ENCODE measurements at places on chromosomes 12 and 14.

DNA sequence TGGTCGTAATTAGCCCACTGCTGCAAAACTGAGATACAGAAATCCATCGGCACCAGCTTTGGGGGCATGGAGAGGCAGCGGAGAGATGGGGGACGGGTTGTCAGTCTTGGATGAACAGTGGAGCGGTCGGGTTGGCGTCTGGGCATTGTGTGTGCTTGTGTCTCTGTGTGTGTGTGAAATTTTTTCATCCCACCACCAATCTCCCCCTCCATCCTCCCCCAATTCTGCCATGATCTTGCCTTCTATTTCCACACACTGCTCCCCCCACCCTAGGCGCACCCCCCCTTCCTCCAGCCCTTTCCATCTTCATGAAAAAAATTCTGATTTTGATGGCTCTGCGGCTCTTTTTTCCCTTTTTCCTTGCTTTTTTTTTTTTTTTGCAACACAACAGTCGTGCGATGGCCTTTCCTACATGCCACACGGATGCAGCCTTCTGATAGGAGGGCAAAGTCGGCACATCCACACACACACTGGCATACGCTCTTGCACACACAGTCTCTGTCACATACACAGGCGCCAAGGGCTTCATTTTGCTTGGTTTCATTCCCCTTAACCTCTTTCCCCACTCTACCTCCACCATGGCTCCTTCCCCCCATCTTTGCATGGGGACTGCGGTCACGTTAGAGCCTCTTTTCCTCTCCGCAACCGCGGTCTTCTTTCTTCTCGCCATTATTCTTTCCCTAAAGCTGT is 3.3 kb downstream of the NRXN3 start:
- no peak for DNase-seq

DNA sequence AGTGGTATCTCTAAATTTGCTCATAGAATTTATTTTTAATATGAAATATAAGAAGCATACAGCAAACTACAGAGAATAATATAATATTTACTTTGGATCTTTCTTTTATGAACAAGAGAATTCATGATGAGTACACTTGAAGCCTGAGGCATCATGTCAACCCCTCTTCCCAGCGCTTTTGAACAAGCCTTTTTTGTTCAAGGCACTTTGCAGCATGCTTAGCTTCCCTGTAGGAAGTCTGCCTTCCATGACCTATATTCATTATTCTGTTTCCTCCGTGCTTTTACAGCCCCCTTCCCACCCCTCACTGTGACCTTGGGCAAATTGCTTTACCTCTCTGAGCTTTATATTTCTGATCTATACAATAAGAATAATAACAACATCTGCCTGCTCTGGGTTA is 41.6 kb downstream of the SCN8A start:
- no peak for DNase-seq

DNA sequence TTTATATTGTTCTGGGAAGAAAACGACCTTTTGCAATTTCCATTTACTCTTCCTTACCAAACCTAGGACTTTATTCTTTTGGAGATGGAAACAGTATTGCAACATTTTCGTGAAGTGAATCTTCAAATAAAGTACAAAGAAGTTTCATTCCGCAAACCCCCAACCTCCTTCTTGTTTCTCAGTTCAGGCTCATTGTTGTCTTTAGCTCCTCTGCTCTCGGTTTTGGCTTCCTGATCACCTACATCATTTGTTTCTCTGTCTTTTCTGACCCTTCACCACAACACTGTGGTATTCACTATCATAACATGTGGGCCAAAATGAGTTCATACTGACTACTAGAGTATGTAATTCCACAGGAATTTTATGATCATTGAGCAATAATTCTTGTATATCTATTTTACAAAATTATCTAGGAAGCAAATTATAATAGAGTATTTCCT is 266.8 kb downstream of the ADAMTS20 start:
- DNase-seq = no peak

DNA sequence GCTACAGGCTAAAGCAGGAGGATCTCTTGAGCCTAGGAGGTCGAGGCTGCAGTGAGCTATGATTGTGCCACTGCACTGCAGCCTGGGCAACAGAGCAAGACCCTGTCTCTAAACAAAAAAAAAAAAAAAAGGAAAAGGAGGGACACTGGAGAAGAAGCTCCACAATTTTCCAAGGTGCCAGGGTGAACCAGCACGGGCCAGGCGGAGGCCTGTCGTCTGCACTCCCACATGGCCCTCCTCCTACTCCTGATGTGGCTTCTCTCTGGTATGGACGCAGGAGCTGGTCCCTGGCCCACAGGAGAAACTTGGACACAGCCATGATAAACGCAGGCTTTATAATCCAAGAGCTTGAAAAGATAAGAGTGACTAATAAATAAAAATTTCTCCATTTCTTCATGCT is 341.2 kb downstream of the CACNA1C start:
- no peak for DNase-seq

GRCh38 chr14:93938751-93939303 is 11.7 kb downstream of the FAM181A start:
- no peak for DNase-seq

GRCh38 chr14:63006531-63006930 is 38.7 kb downstream of the KCNH5 start:
- DNase-seq = no peak

- DNase-seq = no peak
Observed at GRCh38 chr12:94644141-94644979, 6.0 kb downstream of the TMCC3 start.

- no peak for DNase-seq
Observed at GRCh38 chr12:104303538-104304151, at the start of gene EID3. Gene EID3 (plus strand): TSS chr12:104303739. CDS start chr12:104303935, 196 bp downstream.

DNA sequence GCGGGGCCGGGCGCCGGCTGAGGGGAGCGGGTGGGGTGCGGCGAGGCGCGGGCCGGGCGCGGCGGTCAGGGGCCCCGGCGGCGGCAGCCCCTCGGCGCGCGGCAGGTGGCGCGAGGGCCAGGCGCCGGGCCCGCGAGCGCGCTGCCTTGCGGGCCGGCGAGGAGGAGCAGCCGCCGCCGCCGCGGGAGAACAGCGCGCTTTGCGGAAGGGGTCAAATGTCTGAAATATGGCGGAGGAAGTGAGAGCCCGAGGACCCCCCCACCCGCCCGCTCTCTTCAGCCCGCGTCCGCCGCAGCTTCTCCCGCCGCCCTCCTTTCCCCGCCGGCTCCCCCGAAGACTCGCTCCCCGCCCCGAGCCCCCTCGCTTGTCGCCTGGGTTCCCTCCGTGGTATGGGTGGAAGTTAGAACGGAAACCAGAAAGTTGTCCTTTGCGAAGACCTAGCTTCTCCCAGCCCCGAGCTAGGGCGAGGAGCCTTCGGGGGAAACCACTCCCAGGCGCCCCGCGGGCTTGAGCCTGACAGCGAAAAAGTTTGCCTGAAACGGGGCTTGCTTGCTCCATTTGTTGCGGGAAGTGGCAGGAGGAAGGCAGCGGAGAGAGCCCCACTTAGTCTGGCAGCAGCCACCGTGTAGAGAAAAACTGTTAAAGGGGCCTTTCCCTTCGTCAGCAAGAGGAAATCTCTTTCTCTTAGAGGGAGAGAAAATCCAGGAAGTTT is 551 bp downstream of the RAP1B start:
- DNase-seq = no peak

DNA sequence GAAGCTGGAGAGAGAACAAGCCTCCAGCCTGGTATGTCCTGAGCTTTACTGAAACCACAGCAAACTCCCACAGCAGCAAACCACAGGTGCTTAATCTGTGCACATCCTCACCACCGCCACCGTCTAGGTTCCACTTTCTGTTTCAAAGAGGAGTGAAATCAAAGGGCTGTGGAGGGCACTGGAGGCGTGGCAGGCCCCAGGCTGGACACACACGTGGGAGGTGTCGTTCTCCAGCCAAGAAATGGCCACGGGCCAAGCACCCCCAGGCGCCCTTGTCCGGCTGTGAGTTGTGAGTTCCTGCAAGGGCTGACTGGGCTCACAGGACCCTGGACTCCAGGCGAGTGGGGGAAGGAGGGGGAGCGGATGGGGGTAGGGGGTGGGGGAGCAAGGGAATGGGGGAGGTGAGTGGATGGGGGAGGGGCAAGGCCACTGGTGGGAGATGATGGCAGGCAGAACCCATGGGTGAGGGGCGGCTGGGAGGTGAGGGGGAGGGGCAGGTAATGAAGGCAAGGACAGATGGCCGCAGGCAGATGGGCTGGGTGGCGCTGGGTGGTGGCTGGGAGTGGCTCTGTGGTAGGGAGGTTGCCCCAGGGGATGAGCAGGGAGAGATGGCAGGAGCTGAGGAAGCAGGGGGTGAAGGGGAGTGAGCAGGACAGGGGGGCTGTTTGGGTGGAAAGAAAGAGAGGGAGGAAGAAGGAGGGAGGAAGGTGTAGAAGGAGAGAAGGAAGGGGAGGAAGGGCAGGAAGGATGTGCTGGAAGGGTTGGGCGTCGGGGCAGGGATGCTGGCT is 86.7 kb downstream of the NCOR2 start:
- no peak for DNase-seq

GRCh38 chr14:21302013-21302835 is 22.3 kb downstream of the RPGRIP1 start:
- no peak for DNase-seq

DNA sequence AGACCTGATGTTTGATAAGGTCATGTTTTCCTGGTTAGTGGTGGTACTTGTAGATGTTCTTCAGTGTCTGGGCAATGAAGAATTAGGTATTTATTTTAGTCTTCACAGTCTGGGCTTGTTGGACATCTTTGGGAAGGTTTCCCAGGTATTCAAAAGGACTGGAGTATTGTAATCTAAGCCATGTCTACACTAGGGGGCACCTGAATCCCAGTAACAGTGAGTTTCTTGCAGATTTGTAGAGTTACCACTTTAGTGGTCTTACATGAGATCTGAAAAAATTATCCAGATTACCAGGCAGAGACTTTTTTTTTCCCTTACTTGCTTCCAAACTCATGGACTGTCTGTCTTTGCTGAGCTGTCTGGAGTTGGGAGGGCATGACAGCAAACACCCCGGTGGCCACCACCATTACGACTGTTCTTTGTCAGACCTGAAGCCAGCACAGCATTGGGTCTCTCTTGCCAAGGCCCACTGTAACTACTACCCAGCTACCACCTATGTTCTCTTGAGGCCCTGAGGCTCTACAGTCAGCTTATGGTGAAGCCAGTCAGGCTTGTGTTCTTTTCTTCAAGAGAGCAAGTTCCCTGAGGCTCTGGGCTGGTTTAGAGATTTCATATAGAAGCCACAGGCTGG is 820.7 kb upstream of the FBXO33 start:
- no peak for DNase-seq

DNA sequence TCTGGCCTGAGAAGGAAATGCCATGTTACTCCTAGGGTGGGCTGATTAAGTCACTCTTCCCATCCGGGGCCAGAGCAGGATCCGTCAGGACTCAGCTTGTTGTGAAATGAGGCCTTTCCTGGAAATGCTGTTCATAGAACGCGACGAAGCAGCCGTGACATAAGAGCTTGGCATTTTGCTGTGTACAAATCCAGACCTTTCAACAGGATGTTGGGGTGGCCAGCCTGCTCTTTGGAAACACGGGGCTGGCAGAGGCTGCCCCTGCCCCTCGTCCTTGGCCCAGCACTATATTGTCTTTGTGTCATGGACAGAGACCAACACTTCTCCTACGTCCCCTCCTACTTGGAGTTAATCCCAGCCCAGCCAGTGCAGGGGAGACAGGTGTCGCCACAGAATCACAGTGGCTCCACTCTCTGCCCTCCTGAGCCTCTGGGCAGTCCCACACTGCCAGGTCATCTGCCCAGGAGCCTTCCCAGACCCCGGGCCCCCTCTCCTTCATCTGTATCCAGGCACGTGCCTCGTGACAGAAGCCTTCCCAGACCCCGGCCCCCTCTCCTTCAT is 18.6 kb upstream of the EIF5 start:
- DNase-seq = no peak

DNA sequence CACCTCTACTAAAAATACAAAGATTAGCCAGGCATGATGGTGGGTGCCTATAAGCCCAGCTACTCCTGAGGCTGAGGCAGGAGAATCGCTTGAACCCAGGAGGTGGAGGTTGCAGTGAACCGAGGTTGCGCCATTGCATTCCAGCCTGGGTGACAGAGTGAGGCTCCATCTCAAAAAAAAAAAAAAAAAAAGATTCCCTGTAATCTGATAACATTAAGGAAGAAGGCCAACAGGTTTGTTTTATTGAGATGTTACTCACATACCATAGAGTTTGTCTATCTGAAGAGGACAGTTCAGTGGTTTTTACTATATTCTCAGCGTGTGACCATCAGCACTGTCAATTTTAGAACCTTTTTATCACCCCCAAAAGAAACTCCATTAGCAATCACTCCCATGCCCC is 37.5 kb downstream of the TSPAN9 start:
- DNase-seq = no peak

DNA sequence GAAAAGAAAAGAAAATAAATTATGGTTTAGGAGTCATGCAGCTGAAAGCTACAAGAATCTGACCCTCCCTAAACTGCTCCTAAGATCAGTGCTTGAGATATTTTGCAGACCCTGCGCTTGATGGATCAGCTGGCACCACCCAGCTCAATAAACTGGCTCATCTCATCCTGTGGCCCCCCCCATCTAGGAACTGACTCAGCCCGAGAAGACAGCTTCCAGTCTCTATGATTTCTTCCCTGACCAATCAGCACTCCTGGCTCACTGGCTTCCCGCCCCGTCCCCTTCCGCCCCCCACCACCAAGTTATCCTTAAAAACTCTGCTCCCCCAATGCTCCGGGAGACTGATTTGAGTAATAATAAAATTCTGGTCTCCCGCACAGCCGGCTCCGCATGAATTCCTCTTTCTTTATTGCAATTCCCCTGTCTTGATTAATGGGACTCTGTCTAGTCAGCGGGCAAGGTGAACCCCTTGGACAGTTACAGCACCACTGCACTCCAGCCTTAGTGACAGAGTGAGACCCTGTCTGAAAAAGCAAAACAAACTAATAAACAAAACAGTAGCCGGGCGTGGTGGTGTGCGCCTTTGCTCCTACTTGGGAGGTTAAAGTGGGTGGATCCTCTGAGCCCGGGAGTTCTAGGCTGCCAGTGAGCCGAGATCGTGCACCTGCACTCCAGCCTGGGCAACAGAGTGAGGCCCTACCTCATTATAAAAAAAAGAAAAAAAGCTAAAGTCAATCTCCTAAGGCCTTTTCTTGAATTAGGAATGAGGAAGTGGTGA is 24.5 kb upstream of the SPTLC2 start:
- DNase-seq = no peak

GRCh38 chr14:36320200-36320896 is at the start of gene MBIP:
Gene MBIP (minus strand): TSS chr14:36320637. CDS start chr14:36320588, 49 bp downstream.
- peak; percentile 92 for DNase-seq

DNA sequence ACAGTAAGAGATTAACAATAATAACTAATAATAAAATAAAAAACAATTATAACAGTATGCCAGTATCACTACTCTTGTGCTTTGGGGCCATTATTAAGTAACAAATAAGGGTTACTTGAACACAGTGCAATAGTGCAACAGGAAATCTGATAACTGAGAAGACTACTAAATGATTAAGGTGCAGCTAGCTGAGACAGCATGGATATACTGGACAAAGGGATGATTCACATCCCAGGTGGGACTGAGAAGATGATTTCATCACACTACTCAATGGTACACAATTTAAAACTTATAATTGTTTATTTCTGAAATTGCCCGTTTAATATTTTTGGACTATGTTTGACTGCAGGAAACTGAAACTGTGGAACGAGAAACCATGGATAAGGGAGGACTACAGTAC is 168.6 kb upstream of the ABCD2 start:
- DNase-seq = no peak

GRCh38 chr12:5012337-5012736 is 31.3 kb upstream of the KCNA5 start:
- no peak for DNase-seq

All from NCI-H1436 treated with DMSO at 0.1 percent for 48 hours (cell line).